ENCODE measurements at places on chromosomes 2 and 18. TPM values are rescaled to one million over a fixed set of nuclear protein-coding genes. Genes with fewer than 3 reads are reported as not detected.

GRCh38 chr2:226773291-226773690 is 26.3 kb downstream of the IRS1 start:
- no peak for DNase-seq

- no peak for DNase-seq
These were observed 40.9 kb upstream of the GPC1 start for GRCh38 chr2:240394549-240394948.

- no peak for DNase-seq
These were observed 55.1 kb upstream of the IL1RL1 start for GRCh38 chr2:102256276-102256675.

DNA sequence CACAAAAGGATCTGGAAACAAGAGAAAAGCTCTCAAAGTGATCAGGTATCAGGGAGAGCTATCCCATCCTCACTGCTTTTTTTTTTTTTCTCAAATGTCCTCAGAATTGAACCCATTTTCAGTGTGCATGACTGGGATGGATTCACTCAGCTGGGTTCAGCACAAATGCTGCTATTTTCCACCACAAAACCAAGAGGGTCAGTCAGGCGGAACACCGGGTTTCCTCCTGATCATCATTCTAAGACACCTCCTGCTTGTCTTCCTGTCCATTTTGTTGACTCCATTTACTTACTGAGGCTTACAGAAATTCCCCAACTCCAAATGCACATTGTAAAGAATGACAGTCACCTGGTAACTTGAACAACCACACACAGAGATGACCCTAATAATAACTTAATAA is 39.9 kb downstream of the CYRIA start:
- no peak for DNase-seq

GRCh38 chr18:62767321-62767720 is 52.0 kb downstream of the PHLPP1 start:
- no peak for DNase-seq

DNA sequence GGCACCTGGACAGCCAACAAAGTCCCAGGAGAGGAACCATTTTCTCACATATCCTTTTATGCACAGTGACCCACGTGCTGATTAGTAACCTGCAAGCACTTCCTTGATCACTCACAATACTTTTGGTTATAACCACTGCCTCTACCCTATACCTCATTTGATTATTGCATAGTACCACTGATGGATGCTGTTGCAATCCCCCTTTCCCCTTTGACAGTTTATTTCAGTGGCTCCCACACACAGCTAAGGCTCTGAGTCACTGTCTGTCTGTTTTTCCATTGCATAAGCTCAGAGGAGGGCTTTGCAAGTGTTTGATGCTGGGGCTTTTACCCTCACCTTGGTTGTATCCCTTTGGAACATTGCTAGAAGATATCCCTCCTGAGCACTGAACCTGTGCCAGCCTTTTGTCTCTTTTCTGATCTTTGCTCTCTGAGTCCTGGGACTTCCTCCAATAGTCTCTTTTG is 101.7 kb upstream of the RBBP8 start:
- DNase-seq, result peak; percentile 61

DNA sequence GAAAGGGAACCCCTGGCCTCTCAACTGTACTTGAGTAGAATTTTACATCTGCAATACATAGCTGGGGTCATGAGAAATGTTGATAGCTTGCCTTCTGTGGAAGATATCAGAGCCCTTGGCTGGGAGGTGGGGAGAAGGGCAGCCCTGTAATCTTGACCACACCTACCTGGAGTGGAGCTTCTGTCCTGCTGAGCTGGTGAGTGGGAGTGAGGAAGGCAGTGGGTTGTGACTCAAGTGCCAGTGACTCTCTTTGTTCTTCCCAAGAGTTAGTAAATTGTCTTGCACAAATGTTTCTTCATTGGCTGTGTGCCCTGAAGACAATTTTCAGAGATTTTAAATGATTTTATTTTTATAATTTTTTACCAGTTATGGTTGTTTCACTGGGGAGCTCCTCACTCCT is 277.3 kb downstream of the MBD5 start:
- no peak for DNase-seq

- peak; percentile 26 for DNase-seq
These were observed 112.4 kb downstream of the MIB1 start for GRCh38 chr18:21853016-21853415.

- peak; percentile 27 for DNase-seq
These were observed 117.4 kb upstream of the CWC22 start for GRCh38 chr2:180124273-180125139.

DNA sequence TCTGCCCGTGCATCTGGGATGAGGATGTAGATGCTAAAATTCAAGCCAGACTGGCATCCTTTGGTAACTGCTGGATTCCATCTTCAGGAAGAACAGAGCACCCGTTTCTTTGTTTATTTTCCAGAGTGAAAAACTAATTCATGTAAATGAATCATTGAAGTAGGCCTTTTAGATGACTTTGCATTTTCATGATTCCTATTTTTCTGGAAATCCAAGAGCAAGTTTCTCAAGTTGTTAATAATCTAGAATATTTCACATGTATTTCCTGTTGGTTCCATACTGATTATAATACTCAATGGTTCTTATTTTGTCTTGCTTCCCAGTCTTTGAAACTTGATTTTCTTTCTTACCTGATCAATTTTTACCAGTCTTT is 328.4 kb downstream of the LPIN1 start:
- DNase-seq, result no peak

DNA sequence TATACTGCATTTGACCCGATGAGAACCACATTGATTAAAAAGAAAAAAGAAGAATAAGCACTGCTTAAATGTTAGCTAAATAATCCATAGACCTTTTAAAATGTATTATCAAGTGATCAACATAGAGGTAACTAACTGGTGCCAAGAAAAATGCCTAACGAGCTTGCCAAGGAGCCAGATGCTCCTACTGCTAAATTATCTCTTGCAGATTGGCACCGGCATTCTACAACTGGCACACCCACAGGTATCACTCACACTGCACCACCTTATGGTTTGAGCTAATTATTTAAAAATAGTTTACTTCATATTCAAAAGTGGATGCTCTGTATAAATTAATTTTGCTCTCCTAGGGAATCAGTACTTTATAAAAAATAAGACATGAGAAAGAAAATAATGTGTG is 341.6 kb upstream of the CDH7 start:
- DNase-seq, result no peak

GRCh38 chr2:85327160-85327821 is 498 bp downstream of the TGOLN2 start:
- no peak for DNase-seq

The CHST9 gene
- not detected for polyA plus RNA-seq

The ANKRD23 gene
- polyA plus RNA-seq, result 0.81 TPM

The ABCG5 gene
- not detected for polyA plus RNA-seq

The LRP2 gene
- not detected for polyA plus RNA-seq

The DSG1 gene
- polyA plus RNA-seq, result not detected
